NCI-H1092 (cell line): ENCODE measurements at places on chromosomes 13 and 19.
A peak's percentile ranks its signal among the peaks of the same experiment; 100 is the strongest.

DNA sequence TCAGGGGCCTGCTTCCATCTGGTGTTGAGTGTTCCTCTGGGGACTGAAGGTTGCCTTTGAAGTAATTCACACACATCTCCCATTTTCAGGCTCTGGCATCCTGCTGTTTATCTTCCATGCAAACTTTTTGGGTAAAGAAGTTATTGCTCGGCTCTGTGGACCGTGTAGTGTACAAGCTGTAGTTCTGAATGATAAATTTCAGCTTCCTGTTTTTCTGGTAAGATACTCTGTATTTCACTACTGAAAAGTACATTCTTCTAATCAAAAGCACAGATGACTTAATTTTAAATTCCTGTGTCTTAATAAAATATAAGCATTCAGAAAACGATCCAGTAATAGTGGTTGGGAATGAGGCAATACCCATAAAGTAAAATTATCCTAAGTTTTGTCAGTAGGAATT, 36.7 kb downstream of the MPHOSPH8 start:
- DNase-seq: no peak

DNA sequence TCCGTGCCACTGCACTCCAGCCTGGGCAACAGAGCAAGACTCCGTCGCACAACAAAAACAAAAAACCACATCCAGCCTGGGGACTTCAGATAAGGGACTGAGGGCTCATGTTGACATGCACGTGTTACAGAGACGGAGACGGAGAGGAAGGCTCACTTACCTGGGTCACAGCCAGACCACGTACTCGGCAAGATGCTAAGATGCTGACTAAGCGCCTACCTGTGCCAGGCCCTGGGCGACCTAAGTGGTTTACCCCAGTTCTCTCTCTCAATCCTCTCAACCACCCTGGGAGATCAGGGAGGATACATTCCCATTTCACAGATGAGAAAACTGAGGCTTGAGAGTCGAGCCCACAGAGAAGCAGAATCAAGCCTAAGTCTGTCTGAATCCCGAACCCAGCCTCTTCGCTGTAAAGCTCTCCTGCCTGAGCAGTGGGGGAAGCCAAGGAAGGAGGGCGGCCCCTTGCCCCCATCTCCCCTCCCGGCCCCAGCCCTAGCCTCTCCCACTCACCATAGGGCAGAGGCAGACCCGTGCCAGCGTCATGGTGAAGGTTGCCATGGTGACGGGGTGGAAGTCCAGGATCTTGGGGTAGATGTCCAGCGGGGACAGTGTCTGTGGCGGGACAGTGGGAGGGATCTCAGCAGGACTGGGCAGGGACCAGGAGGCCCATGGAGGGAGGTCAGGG, 13.5 kb downstream of the ERCC2 start:
- DNase-seq: no peak

GRCh38 chr19:32178401-32178800, 167.0 kb upstream of the ZNF507 start:
- no peak for DNase-seq

- no peak for DNase-seq
Measured at GRCh38 chr19:7476777-7477494, 11.9 kb downstream of the PEX11G start.

DNA sequence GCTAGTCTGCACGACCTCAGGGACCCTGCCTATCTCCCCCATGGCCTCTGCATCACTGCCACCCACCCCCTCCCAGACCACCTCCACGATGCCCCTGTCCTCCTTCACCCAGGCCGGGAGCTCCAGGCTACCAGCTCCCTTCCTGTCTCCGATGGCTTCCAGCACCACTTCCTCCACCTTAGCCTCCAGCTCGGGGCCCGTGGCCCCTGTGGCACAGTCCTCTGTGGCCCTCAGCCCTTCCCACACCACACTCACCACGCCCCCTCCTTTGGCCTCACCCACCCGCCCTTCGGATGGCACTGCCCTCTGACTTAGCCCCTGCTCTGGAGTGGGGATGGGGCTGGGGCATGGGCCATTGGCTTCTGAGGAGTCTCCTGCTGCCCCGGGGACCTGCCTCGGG, 7.2 kb downstream of the PALM3 start:
- no peak for DNase-seq

- no peak for DNase-seq
Measured at GRCh38 chr19:17398902-17399527, 5.0 kb upstream of the CCDC194 start.

DNA sequence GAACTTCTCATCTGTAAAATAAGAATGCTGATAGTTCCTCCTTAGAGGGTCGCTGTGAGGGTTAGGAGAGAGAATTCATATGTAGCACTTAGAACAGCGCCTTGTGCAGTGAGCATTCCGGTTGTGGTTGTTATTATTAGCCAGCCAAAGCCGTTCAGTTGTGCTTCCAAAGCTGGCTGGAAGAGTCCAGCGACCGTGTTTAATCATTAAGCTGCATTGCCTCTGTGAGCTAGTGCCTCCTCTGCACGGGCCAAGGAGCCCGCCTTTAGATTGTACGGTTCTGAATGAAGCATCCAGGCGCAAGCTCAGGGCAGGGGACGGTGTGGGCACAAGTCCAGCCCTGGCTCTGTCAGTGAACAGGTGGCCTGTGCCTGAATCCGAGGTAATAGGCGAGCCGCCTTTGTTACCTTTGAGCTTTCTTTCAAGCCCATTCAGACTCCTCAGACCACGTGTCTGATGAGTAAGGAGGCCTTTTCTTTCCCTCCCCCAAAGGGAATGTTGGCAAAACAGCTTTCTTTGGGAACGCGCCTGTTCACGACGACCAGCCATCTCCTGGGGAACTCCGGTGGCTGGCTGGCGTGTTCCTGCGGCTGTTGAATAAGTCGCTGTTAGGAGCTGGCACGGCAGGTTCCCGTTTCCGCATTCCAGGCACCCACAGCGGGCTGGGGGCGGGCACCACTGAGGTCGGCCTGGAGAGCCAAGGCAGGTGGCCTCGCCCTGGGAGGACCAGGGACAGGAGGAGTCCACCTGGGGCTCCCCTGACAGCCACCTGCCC, 25.1 kb downstream of the SIPA1L3 start:
- peak; percentile 58 for DNase-seq

DNA sequence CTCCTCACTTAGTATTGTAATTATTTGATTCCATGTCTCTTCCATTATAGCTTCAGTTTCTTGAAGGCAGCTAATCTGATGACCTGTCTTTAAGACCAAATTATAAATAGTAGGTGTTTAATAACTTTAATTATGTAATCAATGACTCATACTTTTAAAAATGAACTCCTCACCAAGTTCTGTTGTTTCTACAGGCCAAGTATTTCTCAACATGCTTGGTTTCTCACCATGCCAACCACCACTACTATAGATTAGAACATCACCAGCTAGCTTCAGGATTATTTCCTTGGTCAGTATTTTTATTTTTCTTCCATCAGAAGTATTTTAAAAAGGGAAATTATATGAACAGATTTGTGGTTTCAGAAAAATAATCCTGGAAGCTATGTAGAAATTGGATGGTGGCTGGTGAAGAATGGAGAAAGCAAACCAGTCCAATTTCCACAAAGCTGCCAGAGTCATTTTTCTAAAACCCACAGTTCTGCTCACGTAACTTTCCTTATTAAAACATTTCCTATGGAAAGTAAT, 237.7 kb upstream of the DACH1 start:
- DNase-seq: no peak

- DNase-seq: peak; percentile 57
Measured at GRCh38 chr13:71865874-71866334, 1.1 kb downstream of the DACH1 start.

GRCh38 chr19:29614046-29614445, 8.0 kb downstream of the POP4 start:
- no peak for DNase-seq

GRCh38 chr13:67023130-67023876, 206.8 kb downstream of the PCDH9 start:
- DNase-seq: peak; percentile 36

GRCh38 chr13:25218019-25218418, 45.9 kb upstream of the AMER2 start:
- DNase-seq: no peak

GRCh38 chr19:55809381-55810058, 22.3 kb downstream of the NLRP11 start:
- DNase-seq: peak; percentile 86

- no peak for DNase-seq
Measured at GRCh38 chr13:20945952-20946383, 43.4 kb upstream of the XPO4 start.

DNA sequence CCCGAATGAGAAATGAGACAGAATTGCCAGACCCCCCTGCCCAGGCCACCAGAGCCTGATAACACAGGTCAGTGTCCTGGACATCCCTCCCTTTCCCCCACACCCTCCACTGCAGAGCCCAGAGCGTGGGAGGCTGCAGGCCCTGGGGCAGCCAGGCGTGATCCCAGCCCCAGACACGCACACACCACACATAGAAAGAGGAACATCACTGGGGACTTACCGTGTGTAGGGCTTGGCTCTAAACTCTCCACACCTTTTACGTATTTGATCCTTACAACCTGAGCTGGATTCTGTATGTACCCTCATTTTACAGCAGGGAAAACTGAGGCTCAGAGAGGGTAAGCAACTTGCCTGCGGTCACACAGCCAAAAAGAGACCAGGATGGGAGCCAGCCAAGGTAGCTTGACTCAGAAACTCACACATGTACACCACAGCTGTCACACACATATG, 334 bp upstream of the ANGPTL6 start:
- no peak for DNase-seq

DNA sequence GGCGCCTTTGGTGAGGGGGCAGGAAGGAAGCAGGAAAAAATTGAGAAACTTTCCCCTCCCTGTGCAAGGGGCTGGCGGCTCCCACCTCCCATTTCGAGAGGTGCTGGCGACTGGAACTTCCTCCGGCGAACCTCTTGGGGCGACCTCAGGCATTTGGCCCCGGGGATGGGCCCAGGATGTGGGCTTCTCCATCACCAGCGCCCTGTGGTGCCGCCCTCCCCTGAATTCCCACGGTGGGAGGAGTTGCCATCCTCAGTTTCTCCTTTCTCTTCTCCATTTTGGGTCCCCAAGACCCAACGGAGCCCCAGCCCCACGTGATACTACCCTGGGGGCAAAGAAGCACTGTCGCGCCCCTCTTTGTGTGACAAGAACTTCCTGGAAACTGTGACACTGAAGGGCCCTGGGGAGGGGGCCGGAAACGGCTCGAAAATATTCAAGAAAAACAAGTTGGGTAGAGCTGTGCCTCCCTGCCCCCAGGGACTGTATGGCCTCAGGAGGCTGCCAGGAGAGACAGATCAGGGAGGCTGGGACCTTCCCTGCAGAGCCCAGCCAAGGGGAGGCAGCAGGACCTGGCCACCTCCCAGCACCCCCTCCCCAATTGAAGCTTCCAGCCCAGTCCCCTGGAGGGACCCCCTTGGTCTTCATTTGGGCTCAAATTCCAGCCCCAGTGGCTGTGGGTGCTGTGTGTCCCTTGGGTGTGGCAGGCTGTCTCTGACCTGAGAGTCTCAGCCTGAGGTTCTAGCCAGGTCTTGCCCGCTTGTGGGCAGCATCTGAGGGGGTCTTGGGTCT, 16.2 kb upstream of the AP1M2 start:
- DNase-seq: no peak

- peak; percentile 27 for DNase-seq
Measured at GRCh38 chr13:107124129-107124718, 556.3 kb upstream of the ARGLU1 start.

GRCh38 chr13:103471896-103472295, 405.7 kb upstream of the SLC10A2 start:
- no peak for DNase-seq

GRCh38 chr13:46551410-46552302, 1.3 kb upstream of the LRCH1 start:
- peak; percentile 46 for DNase-seq

DNA sequence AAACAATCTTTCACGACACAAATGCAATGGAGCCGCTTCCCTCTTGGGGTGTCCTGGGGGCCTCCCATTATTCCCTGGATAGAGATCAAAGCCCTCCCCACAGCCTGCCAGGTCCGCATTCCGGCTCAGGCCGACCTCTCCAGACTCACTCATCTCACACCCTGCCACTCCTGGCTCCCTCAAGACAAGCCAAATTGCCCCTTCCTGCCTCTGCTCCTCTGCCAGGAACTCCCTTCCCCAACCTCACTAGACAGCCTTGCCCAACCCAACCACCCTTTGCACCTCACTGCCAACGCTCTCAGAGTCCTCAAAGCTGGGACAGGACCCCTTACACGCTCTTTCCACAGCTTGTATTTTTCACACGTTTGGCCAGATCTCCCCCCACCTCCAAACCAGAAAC, 1.5 kb downstream of the ABHD17A start:
- DNase-seq: no peak

- peak; percentile 11 for DNase-seq
Measured at GRCh38 chr19:48819366-48819816, 8.6 kb upstream of the BCAT2 start.

DNA sequence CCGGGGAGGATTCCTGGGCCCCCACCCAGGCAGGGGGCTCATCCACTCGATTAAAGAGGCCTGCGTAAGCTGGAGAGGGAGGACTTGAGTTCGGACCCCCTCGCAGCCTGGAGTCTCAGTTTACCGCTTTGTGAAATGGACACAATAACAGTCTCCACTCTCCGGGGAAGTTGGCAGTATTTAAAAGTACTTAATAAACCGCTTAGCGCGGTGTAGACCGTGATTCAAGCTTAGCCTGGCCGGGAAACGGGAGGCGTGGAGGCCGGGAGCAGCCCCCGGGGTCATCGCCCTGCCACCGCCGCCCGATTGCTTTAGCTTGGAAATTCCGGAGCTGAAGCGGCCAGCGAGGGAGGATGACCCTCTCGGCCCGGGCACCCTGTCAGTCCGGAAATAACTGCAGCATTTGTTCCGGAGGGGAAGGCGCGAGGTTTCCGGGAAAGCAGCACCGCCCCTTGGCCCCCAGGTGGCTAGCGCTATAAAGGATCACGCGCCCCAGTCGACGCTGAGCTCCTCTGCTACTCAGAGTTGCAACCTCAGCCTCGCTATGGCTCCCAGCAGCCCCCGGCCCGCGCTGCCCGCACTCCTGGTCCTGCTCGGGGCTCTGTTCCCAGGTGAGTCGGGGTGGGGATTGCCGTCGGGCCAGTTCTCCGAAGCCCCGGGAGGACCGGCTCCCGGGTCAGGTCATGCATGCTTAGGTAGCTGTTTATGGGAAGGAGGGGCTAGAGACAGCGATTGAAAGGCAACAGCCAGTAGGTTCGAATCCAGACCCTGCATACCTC, at the start of gene ICAM1:
Gene ICAM1 (plus strand): TSS at position 505 of the 779 bp plus-strand sequence. CDS start 40 bp downstream, at position 545.
- DNase-seq: no peak

DNA sequence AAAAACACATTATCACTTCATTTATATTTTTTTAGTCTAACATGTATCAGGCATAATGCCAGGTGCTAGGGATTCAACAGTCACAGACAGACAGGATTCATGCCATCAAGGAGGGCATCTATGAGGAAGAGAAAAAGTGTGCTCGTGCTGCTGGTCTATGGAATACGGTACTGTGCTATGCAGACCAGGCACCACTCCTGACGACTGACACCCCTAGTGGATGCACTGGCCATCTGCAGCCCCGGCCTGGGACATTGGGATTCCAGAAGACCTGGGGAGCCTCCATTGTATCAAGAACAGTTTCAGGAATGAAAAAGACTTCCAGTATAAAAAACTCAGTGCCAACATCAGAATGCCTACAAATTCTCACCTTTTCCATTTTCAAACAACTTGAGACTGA, 94.0 kb downstream of the KLF12 start:
- no peak for DNase-seq

- no peak for DNase-seq
Measured at GRCh38 chr19:6718741-6719539, 1.5 kb downstream of the C3 start.

- no peak for DNase-seq
Measured at GRCh38 chr19:29804493-29804892, 7.3 kb upstream of the CCNE1 start.
